ENCODE measurements at places on chromosomes 13 and 19.
A peak's percentile ranks its signal among the peaks of the same experiment; 100 is the strongest.

- no peak for DNase-seq
Observed at GRCh38 chr13:46094478-46094877, 10.4 kb downstream of the CPB2 start.

DNA sequence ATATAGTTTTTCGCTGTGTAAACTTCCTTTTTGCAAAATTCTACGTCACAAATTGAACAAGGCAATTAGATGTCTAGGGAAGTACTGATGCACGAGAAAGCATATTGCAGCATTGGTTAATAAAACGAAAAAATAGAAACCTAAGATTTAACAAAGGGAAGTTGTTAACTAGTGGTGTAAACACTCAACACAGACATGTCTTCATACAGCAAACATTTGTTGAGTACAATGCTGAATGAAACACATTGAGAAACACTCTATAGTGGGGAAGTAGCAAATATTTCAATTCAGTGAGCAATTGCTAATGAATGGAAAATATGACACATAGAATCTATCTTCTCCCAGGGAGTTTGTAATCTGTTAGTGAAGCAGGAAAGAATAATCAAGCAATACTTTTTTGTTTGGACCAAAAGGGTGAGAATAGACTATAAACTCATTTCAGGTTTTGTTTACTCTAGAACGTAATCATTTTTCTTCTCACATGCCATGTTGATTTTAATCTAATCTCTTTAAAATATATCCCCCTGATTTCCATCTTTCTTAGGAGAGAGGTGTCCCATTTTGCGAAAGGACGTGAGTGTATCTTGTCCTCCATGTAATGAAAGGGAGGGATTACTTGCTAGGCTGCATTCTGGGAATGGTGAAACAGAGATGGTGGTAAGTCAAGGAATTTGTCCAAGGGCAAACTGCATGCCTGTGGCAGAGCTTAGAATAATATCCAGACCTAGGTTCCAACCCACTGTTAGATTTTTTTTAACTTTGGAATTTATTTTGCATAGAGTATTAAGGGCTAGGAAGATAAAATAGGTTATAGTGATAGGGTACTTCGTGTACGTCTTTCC is 1.7 kb upstream of the ANKRD10 start:
- DNase-seq = no peak

GRCh38 chr19:32458500-32459123 is 53.0 kb downstream of the DPY19L3 start:
- no peak for DNase-seq

DNA sequence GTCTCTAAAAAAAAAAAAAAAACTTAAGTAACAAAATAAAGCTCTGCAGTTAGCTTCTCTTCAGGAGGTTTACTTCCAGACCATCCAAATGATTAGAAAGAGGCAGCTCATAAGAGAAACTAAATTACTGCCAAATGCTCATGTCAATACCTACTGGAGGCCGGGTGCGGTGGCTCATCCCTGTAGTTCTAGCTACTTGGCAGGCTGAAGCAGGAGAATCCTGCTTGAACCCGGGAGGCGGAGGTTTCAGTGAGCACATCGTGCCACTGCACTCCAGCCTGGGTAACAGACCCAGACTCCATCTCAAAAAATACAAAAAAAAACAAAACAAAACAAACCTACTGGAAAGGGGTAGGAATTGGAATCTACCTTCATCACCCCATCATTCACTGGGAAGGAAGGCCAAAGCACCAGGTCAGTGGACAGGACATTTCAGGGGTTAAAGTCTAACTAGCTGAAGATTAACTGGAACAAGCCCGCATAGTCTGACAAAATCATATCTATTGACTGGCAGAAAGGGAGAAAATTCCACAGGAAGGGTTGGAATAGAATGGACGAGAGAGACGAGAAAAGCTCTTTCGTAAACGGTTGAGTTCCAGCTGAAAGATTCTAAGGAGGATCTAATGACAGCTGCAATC is 1.3 kb downstream of the ZFP14 start:
- no peak for DNase-seq

GRCh38 chr13:33828431-33829129 is 10.6 kb downstream of the RFC3 start:
- no peak for DNase-seq

- peak; percentile 31 for DNase-seq
Observed at GRCh38 chr19:10086591-10087192, 575 bp downstream of the SHFL start.

DNA sequence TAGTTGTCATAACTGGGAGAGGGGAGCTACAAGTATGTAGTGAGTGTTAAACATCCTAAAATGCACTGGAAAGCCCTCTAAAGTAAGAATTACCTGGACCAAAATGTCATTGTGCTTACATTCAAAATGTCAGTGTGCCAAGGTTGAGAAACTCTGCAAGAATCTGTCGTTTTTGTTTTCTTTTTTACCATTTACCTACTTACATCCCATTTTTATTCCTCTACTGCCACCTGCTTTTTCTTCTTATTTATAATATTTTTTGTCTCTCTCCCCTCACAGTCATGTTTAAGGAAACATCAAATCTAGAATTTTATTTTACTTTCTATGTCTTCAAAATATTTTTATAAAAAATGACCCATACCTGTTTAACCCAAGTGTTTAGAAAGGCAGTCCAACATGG is 226.4 kb downstream of the PCDH17 start:
- no peak for DNase-seq

DNA sequence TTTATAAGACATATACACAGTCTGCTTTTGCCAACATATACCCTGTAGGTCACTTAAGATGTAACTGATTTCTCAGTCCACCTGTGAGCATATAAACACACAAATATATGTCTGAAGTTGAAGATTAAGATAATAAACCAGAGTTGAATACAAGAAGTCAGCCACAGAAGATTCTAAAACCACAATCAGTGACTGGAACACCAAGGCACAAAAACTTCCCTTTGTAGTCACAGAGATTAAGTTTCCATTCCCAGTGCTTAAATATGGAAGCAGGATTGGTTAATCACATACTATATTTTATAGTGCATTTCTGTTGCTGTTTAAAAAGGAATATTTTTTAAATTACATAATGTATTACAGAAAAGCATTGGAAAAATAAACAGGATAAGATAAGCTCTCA is 39.9 kb downstream of the MTMR6 start:
- DNase-seq = no peak

DNA sequence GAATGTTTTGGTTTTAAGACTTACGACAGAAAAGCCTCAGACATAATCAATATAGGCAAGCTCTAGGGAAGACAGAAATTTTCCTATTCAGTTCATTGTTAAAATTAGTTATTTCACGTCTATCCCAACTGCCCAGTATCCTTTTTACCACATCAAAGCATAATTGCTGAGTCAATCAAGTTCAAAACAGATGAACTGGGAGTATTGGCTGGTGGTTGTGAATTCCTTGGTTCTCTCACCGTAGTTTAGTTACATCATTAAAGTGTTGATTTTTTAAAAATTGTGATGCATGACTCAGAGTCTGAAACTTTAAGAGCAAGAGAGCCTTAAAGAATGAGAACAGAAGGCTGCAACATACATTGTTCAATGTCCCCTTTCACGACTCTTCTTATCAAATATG is 143.3 kb upstream of the FREM2 start:
- no peak for DNase-seq

DNA sequence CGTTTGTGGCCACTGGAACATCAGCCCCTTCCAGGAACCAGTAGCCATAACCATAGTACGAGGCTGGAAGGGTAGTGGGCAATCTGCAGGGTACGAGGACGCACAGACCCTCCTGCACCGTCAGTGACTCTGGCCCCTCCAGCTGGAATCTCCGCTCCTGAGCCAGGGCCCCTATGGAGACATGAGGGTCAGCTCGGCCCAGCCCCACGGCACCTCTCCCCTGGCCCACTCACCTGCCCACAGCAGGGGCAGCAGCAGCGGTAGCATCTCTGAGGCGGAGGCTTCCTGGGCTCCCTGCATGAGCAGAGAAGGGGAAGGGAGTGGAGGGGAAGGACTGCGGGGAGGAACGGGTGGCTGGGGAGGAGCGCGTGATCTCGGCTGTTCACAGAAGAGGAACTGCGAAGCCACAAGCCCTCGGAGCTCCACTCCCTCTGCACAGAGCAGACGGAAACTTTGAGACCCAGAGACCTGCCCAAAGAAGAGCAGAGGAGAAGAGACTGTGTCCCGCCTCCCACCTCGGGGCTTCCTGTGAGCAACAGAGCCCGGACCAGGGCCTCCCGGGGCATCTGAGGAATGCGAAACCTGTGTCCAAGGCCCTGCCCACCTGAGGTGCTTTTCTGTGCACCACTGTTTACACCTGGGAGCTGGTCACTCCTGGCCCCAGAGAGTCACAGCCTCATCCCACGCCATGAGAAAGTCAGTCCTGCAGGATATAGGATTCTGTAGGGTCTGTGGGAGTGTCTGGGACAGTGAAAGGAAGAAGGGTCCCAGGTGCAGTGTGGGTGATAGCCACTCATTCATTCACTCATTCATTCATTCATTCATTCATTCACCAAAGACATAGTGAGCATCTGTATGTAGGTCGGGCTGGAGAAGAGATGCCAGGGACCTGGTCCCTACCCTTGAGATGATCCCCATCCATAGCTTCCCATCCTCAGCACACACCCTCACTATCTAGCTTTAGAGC is at the start of gene SIGLEC6:
TSS of gene SIGLEC6 (minus strand) at position 322 of the 967 bp plus-strand sequence. CDS start at position 300, 22 bp downstream.
- DNase-seq = no peak

DNA sequence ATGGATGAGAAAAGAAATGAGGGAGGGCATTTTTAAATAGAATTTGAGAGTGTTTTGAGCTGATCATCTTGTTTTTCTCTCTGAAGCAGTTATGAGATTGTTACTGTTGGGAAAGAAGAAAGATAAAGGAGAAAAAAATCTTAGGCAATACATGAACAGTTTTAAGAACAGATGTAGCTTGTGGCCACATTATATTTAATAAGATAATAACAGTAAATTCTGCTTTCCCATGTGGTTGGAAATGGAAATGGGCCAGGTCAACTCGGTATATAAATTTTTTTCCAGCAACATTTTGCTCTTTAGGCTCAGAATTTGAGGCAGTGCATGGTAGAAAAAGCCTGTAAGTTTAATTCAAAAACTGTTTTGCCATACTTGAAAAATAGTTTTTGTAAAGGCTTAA is 118.7 kb downstream of the POSTN start:
- no peak for DNase-seq

- DNase-seq = no peak
Observed at GRCh38 chr13:112136095-112136494, 69.1 kb downstream of the SOX1 start.

DNA sequence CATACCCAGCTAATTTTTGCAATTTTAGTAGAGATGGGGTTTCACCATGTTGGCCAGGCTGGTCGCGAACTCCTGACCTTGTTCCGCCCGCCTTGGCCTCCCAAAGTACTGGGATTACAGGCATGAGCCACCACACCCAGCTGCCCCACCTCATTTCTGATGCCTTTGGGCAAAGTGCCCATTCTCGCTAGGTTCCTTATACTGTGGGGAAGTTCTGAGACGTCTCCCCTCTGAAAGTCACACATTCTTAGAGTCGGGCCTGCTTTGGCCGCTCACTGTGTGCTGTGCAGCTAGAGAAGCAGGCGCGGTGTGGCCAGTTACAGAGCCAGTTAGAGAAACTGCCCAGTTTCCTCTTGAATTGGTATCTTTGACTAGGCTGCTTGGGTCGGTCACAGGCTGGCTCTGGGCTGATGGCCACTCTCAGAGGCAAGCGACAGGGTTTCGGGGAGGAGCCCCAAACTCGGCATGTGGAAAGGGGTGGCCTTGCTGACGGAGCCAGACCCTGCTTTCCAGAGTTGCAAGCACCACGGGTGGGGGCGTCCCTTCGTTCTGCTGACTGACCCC is 18.0 kb downstream of the PRAM1 start:
- DNase-seq = no peak

- DNase-seq = no peak
Observed at GRCh38 chr13:33547035-33547434, 261.5 kb upstream of the STARD13 start.

- peak; percentile 92 for DNase-seq
Observed at GRCh38 chr19:12965017-12965811, 4.2 kb upstream of the DAND5 start.

DNA sequence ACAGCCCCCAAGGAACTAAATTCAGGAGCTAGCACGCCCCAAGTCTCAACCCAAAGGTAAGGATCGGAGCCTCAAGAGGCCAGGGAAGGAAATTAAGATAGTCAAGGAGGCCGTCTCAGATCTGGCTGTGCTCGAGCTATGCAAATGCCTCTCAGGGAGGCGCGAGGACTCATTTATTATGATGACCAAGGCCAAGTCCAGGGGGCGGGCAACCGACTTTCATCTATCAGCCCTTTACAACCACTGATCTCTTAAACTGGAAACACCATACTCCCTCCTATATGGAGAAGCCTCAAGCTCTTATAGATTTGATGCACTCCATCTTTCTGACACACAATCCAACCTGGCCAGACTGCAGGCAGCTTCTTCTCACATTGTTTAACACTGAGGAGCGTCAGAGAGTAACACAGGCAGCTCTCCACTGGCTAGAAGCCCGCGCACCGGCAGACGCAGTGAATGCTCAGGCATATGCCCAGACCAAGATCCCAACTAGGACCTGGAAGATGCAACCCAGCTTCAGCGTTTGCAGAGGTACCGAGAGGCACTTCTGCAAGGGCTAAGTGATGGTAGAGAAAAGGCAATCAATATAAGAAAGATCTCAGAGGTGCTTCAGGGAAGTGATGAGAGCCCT is 9.6 kb upstream of the SLC15A1 start:
- no peak for DNase-seq

All from activated naive CD4-positive, alpha-beta T cell treated with anti-CD3 and anti-CD28 coated beads for 36 hours (primary cell).